ENCODE measurements at places on chromosomes 7 and 10. TPM values are rescaled to one million over a fixed set of nuclear protein-coding genes. Genes with fewer than 3 reads are reported as not detected.

CDNF gene
- polyA plus RNA-seq = 1.2 TPM

- DNase-seq = no peak
Measured at GRCh38 chr10:110972231-110973134, 53.1 kb downstream of the SHOC2 start.

VAX1 gene
- not detected for polyA plus RNA-seq

FKBP6 gene
- polyA plus RNA-seq = not detected

- no peak for DNase-seq
Measured at GRCh38 chr10:91317541-91317940, 92.6 kb upstream of the HECTD2 start.

DNA sequence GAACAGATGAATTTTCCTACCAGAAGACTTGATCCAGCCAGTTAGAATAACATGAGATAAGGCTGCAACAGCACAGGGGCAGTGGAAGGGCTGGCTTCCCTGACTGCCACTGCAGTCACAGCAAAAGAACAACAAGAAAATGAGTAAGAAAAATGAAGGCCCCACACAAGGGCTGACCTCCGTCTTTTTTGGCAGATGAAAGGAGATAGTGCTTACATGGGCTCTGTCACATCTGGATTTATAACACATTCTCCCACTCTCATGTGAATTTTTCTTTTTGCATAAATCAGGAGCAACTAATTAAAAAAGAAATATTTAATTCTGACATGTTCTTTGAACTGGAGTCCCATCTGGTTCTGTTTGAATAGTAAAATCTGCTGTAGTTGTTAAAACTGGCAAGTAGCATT is 99.6 kb downstream of the NRP1 start:
- DNase-seq = peak; percentile 28

GRCh38 chr7:81534996-81535395 is 234.9 kb downstream of the HGF start:
- DNase-seq = no peak
